Cerebellar cortex (tissue), 1 donor: ENCODE measurements at places on chromosomes 7 and 10.

GRCh38 chr10:4354382-4354812 lies 471.6 kb upstream of the AKR1E2 start:
- no peak for DNase-seq

GRCh38 chr7:107857541-107857912 lies 33.5 kb upstream of the DLD start:
- DNase-seq: no peak

DNA sequence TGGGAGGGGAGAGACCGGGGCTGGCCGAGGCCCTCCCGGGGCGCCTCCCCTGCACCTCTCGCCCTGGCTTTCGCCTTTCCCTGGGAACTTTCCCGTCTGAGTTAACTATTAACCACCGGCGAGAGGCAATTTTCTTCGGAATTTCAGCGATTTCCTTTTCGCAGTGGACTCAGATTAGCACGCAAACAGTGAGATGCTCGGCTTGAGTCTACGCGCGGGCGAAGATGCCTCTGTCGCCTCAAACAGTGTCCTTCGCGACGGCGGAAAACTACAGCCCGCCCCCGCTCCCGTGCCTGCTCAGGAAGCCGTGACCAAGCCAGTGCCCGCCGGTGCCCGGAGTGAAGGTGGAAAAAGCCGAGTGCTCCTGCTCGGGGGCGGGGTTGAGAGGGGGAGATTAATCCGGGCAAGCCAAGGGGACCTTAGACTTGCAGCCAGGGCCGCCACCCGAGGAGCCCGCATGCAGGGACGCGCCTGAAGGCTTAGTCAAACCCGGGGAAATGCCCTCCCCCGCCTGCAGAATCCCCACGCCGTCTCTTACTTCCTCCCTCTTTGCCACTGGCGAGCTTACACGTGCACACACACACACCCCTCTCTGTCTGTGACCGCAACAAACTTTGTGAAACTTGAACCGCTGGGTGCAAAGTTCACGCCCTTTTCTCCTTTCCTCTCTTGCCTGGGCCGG lies 14.5 kb upstream of the PAX2 start:
- no peak for DNase-seq

- no peak for DNase-seq
Measured at GRCh38 chr10:31604096-31604495, 285.1 kb downstream of the ZEB1 start.

DNA sequence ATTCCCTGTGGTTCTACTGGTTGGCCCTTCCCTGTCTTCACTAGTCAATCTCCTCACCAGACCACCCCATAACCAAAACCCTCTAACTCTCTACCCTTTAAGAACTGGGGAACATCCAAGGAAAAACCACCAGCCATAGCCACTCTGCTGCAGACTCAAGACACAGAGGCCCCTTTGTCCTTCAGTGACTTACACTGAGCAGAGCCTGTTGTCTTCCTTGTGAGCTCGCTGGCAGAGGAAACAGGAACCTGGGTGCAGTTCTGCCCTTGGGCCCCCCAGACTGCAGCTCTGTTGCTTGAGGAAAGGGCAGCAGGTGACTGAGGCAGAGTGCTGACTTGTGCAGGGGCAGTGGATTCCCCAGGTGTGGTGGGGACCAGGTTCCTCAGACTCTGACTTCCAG lies 30.6 kb downstream of the ZC3HAV1 start:
- no peak for DNase-seq

- no peak for DNase-seq
Measured at GRCh38 chr10:11353006-11353896, 258.2 kb downstream of the USP6NL start.

GRCh38 chr7:91827169-91827568 lies 53.3 kb downstream of the MTERF1 start:
- no peak for DNase-seq

DNA sequence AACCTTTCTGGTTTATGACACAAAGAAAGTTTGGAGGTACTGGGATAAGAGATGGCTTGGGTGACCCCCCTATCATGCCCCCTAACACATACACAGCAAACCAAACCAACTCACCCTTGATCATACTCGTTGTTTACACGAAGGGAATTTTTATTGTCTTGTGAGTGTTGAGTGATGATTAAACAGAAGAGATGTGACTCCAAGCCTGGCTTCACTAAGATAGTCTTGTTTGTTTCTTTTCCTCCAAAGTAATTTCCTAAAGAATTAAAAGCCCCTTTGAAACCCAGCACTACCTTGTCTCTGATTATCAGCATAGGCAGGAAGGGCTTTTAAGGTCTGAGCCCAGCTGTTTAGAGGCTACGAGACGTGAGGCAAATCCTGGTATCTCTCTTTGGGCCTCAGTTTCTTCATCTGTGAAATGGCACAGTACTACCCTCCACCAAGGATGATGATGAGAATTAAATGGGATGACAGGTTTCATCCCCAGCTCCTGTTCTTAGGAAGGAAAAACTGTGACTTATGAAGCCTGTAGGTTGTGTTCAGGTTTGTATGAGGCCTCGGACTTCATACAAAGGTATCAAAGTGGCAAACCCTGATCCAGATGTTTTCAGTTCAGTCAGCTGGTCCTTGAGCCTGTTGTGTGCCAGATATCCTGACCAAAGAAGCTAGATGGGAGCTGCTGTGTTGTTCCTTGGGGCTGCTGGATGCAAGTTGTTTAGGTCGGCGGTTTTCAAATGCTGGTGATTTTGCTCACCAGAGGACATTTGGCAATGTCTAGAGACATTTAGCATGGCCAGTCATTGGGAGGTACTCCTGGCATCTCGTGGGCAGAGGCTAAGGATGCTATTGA lies 51.8 kb downstream of the TCF7L2 start:
- no peak for DNase-seq

- no peak for DNase-seq
Measured at GRCh38 chr10:106900016-106900652, 264.4 kb downstream of the SORCS1 start.

- no peak for DNase-seq
Measured at GRCh38 chr7:51009716-51010496, 227.2 kb upstream of the GRB10 start.
